ENCODE measurements at places on chromosomes 1 and 21.

- DNase-seq, result no peak
These were observed 3.8 kb downstream of the LDLRAD2 start for GRCh38 chr1:21815724-21816321.

DNA sequence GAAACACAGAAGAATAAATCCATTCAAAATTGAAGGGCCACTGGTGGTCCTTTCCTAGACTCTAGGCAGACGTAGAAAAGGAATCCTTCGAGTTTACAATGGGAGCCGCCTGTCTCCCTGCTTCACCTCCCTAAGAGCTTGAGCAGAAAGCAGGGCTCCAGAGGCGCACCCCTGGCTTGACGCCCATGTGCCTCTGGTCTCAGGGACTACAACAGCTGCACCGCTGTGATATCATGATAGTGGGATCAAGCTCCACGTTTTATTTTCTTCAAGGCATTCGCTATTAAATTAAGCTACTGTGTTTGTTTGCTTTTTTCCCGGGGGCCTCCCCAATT, 403 bp upstream of the C1orf122 start:
- no peak for DNase-seq

DNA sequence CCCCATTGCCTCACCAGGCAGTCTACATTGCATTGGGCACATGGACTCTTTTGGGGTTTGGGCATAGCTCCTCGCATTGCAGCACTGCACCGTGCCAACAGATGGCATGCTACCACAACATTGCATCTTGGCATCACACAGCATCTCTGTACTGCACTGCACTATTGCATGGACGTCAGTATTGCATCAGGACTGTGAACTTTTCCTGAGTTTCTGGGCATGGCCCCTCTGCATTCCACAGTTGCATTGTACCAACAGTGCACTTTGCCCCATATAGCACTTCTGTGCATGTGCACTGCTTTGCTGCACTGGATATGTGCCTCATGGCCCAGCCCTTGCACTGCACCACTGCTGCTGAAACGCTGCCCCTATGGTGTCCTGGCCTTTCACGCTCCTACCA, 9.6 kb downstream of the PTPRU start:
- DNase-seq, result no peak

GRCh38 chr1:8649027-8649426, 168.4 kb downstream of the RERE start:
- no peak for DNase-seq

DNA sequence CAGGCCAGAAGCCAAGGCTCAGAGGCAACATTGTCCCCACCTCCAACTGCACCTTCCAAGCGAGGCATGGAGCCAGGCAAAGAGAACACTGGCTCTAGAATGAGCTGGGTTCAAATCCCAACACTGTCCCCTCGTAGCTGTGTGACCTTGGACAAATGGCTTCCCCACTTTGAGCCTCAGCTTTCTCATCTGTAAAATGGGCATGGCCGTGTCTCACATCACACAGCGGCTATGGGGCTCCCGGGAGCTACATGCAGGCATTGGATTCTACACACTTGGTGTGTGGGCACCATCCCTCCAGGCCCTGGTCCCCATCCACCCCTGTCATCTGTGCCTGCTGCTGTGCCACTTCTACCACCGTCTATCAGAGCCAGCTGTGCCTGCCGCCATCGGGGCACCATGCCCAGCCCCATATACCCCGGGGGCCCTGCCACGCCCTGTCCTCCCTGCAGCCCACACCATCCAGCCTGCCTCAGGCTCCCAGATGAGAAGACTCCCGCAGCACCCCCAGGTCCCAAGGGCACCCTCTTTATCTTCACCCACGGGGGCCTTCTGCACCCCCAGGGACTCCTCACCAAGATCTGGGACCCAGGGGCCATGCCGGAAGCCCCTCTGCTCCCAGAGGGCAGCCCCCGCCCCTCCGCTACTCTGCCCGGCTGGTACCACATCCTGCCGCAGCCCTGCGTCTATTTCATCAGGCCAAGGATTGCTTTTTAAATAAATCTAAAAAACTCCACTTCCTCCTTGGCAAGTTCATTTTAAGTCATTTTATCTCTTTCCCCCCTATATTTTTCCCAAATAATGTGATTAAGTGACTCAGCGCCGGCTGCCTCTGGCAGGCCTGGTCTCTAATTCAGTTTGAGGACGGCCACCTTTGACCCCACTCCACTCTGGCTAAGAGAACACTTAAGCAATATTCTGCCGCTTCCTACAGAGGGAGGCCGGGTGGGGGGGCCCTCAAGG, 107.8 kb upstream of the TARDBP start:
- DNase-seq, result no peak

- peak; percentile 53 for DNase-seq
These were observed 1.9 kb downstream of the EFNA3 start for GRCh38 chr1:155080312-155081228.

GRCh38 chr1:216456682-216457081, 33.4 kb upstream of the USH2A start:
- DNase-seq, result no peak

DNA sequence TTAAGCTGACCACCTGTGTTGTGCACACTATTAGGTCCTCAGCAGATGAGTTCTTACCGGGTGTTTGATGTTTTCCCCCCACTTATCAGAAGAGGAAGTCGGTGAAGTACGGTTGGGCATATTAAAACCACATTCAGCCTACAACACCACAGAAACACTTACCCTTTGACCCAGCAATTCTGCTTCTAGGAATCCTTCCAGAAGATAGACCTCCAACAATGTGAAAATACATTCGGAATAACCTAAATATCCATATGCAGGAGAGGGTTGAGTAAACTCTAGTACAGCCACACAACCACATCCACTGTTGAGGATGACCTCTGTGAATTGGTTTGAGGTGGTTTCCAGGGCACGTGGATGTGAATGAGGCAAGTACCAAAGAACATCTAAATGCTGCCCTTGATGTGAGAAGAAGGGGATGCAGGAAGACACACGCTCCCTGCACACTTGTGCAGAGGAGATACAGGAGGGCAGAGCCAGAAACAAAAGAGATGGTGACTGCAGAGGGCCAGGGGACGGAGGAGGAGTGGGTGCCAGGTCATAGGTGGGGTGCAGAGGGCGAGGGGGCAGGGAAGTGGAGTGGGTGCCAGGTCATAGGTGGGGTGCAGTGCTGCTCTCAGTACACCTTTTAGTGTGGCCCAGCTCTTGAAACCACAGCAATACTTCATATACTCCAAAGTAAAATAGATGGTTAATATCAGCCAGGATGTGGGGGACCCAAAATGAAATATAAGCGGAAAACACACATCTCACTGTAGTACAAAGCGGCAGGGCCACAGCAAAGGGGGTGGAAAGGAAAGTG, 12.8 kb downstream of the ADARB1 start:
- DNase-seq, result no peak

- no peak for DNase-seq
These were observed 97.5 kb upstream of the ARHGEF16 start for GRCh38 chr1:3356827-3357460.

DNA sequence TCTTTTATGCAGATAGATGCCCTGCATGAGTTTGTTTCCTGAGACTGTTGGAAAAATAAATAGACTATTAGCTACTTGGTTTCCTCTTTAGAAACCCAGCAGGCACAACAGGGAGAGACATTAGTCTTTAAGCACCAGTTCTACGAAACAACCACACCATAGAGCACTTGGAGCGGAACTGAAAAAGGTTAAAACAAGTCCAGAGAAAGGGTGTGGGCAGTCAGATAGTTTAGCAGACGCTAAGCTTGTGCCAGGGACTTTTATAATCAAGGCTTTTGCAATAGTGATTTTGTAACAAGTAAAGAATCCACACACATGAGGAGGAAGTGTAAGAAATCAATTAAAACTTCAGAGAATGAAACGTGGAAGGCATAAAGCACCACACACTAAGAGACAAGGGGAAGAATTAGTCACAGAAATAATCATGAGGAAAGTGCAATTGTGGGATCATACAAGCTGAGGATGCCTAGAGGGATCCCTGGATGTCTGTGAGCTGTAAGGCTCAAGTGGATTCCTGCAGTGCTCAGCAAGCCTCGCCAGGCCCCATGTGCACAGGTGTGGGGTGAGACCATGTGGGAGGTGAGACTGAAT, 37.8 kb upstream of the TLR5 start:
- DNase-seq, result no peak

GRCh38 chr21:35565204-35565611, 495.1 kb downstream of the SETD4 start:
- DNase-seq, result peak; percentile 27

DNA sequence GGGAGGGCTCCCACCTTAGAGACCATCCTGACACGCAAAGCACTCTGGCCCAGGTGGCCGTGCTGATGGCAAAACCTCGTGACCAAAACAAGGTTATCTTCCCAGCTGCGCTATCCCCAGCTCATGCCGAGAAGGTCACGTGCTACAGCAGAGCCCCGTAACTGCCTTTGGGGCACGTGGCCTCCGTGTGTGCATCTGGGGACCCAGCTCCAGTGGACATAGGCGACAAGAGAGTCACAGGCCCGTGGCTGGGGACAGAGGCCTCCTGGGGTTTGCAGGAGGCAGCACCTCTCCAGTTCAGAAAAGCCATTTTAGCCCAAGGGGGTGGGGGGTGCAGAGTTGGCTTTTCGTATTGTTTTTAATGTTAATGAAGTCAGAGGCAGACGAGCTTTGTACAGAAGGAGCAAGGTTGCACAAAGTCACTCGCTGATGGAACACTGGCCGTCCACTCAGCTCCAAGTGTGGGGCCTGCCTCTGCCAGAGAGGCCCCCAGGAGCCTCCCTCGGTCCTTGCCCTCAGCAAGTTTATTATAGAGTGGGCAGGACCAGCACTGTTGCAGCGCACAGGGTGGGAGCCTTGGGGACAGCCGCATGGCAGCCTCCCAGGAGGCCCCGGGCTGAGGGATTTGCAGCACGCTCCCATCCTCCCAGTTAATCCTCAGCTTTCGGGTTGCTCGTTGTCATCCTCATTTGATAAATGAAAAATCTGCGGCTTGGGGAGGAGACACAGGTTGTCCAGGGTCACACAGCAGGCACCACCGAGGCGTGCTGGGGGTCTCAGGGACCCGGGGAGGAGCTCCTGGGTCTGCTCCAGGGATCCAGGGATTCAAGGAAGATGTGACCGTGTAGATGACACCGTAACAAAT, 8.0 kb upstream of the PDE9A start:
- DNase-seq, result peak; percentile 26

DNA sequence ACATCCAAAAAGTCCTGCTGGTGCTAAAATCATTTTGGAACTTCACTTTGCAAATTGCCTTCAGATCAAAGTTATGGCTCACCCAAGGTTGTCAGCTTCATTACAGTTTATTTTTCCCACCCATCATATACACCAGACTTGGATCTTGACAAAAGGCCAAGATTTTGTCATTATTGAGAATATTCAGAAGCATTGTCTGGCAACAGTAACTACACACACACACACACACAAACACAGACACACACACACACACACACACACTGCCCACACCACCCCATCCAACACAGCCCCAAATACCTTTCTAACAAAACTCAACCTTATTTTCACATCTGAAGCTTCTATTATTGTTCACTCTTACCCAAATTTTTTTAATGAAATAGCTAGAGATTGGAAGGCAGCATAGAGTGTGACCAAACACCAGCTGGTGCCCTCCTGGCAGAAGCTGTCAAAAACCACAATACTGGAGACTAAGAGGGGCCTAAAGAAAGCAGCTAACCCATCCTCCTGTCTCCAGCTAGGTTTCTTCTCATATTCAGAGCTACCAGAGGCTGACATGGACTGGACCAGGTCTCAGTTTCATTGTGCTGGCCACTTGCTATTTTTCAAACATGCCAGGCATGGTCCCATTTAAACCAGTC, 139.1 kb upstream of the ZC3H11B start:
- DNase-seq, result no peak

DNA sequence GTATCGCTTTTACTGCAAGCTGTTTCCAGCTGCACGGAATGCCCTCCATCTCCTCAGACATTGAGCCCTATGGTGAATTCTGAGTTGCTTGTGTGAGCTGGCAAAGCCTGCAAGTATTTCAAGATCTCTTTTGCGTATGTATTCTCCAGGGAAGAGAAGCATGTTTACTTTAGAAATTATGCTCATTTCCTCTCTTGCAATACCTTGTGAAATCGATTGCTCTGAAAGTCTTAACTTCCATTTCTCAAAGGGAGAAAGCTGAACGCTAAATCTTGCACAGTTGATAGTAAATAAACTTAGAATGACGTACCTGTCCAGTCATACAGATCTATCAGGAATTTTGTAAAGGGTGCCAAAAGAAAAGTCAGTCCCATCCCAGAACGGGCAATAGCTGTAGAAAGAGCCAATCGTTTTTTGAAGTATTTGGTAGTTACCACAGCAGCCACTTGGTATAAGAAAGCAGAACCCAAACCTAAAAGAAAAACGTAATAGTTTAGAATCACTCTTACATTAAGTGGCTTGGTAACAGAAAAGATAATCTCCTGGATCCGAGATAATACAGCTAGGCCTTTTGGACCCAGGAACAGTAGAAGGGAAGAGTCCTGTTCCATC, 10.0 kb downstream of the SLC16A4 start:
- no peak for DNase-seq

GRCh38 chr1:1033731-1034438, 14.0 kb downstream of the AGRN start:
- DNase-seq, result no peak

GRCh38 chr1:225446595-225446960, 18.7 kb upstream of the LBR start:
- no peak for DNase-seq

DNA sequence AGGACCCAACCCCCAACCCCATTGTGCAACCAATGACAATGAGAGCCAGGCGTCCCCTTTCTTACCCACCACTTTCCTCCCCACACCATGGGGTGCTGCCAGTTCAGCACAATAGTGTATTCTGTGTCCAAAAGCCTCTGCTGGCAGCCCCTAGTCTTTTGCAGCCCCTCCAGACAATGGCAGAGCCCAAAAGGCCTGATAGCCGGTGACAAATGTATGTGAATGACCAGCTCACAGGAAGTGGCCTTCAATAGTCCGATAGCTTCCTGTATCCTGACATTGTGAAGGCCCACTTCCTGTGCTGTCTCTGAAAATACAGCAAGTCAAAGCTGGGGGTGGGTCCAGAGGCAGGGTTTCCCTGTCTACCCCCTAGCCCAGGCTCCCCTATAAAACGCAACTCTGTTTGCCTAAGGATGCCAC, 16.6 kb downstream of the SMIM12 start:
- no peak for DNase-seq

GRCh38 chr21:43207043-43207315, 38.2 kb downstream of the CRYAA start:
- no peak for DNase-seq

DNA sequence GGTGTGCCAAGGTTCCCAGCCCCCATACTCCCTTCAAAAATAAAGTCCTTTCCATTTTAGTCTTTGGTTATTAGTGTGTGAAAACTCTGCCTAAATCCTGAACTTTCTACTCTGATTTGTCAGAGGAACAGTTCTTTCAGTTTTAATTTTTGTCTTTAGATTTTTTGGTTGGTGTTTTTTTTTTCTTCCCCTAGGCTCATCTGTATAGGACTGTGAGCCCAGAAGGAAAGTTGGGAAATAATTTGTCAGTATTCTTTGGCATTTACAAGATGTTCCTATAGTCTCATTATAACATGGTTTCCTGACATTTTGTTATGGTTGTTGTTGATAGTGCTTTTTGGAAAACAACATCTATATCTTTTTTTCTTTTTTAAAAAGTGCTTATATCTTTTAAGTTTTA, 38.0 kb downstream of the LAMC1 start:
- DNase-seq, result no peak
